ENCODE measurements at places on chromosomes 5 and 9.

- no peak for DNase-seq
Observed at GRCh38 chr9:4541856-4542255, 51.6 kb downstream of the SLC1A1 start.

DNA sequence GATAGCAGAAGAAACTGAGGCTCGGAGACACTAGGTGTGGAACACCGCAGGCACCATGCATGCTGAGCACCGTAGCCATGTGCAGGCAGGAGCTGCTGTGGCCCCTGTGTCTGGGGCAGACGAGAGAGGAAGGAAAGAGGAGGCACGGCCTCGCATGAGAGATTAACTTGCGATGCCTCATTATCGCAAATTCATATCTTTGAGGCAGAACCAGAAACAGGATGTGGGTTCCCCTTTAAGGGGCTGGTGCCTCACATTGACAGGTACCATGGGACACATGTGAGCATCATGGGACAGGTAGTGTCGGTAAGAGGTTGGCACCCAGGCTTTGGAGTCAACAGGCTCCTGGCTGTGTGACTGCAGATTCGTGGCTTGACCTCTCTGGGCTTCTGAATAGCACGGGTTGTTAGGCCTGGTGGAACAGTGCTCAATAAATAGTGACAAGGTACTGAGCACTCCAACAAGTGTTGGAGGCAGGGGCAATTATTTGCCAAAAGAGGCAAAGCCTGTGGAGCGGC lies 40.8 kb downstream of the NAIF1 start:
- no peak for DNase-seq

GRCh38 chr5:123690821-123691220 lies 178.8 kb downstream of the CSNK1G3 start:
- DNase-seq, result no peak

GRCh38 chr5:35618304-35618636 lies 607 bp downstream of the SPEF2 start:
- DNase-seq, result no peak

GRCh38 chr9:37390759-37391158 lies 31.7 kb upstream of the GRHPR start:
- no peak for DNase-seq

DNA sequence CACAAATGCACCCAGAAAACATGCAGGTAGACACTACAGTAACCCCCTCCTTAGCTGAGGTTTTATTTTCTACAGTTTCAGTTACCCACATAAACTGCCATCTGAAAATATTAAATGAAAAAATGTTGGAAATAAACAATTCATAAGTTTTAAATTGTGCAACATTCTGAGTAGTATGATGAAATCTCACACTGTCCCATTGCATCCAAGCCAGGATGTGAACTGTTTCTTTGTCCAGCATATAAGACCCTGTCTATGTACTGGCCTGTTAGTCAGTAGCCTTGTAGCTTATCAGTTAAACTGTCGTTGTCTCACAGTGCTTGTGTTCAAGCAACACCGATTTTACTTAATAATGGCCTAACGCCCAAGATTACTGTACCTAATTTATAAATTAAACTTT lies 630.5 kb downstream of the ANXA1 start:
- DNase-seq, result no peak

DNA sequence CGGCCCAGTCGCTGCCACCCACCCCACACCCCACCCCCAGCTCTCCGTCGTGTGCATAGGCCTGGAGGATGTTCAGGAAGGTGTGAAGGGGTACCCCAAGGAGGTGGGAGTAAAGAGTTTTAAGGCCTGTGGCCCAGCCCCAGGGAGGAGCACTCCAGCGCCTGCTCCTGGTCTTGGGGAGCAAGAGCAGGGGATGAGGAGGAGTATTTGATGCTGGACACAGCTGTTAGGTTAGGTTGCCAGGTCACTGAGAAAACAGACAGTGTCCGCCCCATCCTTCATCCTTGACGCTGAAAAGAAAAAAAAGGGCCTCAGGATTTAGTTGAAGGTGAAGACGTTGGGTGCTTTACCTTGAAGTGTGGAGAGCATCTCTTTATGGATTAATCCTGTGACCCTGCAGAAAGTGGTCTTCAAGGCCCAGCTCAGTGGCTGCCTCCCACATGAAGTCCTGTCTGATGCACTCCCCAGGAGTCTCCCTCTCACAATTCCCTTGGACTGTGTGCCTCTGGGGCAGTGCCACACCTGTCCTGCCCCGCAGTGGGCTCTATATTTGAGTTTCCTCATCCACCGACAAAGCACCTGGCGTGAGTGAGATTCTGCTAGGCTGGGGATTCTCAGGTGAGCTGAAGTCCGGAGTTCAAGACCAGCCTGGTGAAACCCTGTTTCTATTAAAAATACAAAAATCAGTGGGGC lies 101.8 kb downstream of the SPRY4 start:
- DNase-seq, result no peak

DNA sequence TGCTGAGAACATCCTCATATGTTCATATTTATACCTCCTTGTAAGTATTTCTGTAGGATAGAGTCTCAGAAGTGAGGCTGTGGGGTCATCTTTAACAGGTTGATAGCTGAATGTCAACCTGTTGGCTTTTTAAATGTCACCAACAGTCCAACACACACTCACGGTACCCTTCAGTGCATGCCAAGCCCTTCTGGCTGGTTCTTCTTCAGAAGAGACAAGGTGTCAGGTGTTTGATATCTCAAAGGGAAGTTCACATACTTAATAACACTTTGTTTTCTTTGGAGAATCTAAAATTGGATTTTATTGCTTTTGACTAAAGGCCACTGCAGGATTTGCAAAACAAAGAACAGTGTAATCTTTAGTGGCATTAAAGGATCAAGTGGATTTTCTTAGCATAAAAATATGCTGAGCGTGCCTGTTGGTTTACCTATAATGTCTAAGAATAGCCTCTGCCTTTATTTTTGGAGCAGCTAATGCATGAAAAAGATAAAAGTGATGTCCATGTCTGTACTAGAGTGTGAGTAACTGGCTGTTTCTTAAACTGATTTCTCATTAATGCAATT lies 58.2 kb downstream of the RGS3 start:
- DNase-seq, result no peak

GRCh38 chr9:77215874-77216273 lies 38.5 kb downstream of the VPS13A start:
- peak; percentile 4 for DNase-seq

DNA sequence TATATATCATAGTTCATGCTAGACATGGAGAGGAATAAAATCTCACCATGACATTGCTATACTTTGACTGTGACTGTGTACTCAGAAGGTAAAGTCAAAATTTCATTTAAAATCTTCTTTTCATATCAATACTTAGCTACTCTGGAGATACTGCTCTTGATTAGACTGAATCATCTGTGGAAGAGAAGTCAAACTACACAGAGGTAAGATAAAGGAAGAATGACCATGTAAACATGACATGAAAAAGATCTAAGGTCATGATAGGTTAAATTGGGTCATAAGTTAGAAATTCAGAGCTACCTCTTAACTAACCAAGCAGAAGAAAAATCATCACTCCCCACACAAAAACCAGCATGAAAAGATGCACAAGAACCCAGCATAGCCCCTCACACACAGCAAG lies 44.8 kb upstream of the RLN1 start:
- DNase-seq, result no peak

DNA sequence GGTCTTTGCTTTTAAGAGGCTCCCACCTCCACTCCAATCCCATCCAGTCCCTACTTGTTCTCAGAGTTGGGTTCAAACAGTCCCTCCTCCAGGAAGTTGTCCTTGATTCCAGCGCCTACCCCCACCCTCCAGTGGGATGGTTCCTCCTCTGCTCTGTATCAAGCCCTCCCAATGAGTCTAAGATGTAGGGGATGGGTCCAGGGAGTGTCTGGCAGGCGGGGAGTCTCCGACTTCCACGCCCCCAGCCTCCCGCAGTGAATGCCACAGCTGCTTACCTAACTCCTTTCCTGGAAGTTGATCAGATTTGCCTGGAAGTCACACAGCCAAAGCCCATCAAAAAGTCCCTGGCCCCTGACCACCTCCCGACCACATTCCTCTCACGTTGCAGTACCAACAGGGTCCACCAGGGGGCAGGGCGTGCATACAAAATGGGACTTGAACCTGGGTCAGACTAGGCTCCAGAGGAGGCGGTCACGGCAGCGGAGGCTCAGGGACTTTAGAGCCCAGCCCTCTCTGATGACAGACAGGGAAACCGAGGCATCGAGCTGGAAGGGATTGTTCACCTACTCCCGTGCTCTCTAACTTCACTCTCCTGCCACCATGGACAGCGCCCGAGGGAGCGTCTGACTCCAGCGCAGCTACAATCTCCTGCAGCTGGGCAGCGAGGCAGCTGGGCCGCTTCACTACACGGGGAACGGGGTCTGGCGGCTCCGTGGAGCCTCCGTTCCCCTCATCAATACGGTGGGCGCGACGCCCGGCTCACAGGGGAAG lies 25.0 kb upstream of the TDRD7 start:
- DNase-seq, result peak; percentile 15

DNA sequence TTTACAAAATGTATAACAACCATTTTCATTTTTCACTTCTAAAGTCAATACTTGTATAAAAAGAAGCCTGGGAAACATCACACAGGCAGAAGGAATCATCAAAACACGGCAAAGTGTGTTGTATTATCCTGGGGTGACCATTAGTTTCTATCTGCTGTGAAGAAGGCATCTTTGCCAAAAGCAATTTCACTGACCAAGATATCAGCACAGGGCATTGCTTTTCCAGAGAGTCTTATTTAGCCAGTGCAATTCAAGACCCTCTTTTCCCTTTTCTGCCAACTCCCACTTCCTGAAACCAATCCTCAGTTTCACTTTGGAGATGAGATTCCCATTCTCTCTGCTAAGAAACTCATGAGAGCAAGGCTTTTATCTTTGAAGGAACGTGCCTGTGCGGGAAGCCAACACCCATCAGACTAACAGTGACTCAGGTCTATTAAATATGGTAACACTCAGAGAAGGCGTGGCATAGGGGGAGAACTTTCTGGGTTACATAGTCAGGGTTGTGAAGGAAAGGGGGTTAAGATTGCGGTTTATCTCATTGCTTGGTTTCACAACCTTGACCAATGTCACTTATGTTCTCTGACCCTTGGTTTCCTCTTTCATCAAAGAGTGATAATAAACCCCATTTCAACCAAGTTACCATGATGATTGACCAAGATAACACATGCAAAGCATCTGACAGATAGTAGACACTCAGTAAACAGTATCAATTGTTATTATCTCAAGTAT lies 666.9 kb upstream of the KLF4 start:
- no peak for DNase-seq

GRCh38 chr9:133453651-133454050 lies 6.1 kb upstream of the CACFD1 start:
- peak; percentile 7 for DNase-seq

GRCh38 chr5:83494666-83495065 lies 23.1 kb downstream of the VCAN start:
- DNase-seq, result no peak

- DNase-seq, result peak; percentile 47
Observed at GRCh38 chr5:143889986-143890385, 78.0 kb downstream of the HMHB1 start.

DNA sequence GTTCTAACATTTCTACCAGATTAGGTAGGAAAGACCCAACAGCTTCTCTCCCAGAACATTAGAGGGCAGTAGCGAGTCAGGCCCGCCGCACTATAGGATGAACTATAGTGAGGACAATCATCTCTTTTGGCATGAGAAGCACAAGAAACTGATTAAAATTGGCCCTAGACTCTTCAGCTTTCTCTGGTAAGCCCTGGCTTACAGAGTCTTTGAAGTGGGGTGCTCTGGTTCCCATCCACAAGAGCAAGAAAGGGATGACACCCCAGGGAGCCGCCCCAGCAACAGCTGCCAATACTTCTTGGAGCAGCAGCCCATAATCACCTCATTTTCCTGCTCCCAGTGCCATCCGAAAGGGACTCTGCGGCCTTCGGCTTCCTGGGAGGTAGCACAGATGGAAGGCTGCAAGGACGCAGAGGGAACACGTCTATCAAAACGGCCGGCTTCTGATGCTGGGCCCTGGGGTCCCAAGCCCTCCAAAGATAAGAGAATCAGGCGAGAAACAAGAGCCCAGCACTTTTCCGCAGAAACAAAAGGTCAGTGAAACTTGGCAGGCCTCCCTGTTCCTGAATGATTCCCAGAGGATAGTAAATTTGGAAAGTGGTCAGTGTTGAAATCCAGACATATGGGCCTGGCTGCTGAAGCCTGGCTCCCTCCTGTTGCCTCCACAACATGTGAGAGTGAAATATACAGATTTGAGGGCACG lies 69.3 kb downstream of the HSD17B3 start:
- peak; percentile 34 for DNase-seq

GRCh38 chr9:125854553-125855275 lies 107.5 kb downstream of the PBX3 start:
- DNase-seq, result no peak

DNA sequence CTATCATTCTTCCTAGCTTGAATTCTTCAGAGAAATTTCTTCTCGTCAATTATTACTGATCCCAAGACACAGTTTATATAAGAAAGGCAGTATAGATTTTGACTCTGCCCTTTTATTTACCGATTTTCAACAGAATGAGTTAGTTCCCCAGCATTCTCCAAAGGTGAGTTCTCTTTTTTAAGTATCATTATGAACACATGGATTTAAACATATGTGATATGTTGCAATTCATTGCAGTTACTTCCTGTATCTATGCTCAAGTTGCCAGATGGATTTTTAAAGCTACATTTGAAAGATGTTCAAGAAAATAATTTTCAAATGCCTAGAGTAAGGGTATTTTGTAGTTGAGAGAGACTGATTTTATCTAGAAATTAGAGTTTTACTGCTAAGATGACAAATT lies 8.4 kb downstream of the WDR41 start:
- DNase-seq, result no peak

DNA sequence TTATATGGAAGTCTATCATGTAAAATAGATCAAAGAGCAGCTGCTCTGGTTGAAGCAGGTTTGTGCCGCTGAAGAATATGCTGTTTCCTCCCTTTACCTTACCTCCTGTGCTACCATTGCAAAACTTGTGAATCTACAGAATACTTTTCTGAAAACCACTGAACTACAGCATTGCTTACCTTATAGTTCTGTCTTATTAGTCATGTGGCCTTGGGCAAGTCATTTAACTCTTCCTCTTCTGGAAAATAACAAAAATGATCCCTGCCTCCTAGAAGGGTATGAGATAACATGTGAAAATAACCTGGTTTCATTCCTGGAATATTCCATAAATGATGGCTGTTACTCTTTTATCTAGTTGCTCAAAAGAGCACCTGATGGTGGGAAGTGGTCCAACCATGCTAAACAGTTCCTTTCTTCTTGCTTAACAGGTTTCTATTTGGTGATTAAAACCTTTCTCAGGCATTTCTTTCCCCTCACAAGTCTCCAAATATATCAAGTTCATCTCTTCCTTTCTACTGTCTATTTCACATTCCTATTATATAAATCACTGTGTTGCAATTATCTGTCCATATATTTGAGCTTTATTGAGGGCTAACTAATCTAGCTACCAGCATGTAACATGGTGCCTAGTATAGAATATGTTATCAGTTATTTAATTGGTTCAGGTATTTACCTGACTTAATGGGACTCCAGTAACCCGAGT lies 15.0 kb downstream of the TRIM32 start:
- no peak for DNase-seq

GRCh38 chr5:81517462-81517861 lies 123.5 kb upstream of the ACOT12 start:
- no peak for DNase-seq
